ENCODE measurements at places on chromosomes 1 and 21.
A peak's percentile ranks its signal among the peaks of the same experiment; 100 is the strongest.

GRCh38 chr21:46210378-46211136, 18.0 kb downstream of the LSS start:
- DNase-seq = no peak

DNA sequence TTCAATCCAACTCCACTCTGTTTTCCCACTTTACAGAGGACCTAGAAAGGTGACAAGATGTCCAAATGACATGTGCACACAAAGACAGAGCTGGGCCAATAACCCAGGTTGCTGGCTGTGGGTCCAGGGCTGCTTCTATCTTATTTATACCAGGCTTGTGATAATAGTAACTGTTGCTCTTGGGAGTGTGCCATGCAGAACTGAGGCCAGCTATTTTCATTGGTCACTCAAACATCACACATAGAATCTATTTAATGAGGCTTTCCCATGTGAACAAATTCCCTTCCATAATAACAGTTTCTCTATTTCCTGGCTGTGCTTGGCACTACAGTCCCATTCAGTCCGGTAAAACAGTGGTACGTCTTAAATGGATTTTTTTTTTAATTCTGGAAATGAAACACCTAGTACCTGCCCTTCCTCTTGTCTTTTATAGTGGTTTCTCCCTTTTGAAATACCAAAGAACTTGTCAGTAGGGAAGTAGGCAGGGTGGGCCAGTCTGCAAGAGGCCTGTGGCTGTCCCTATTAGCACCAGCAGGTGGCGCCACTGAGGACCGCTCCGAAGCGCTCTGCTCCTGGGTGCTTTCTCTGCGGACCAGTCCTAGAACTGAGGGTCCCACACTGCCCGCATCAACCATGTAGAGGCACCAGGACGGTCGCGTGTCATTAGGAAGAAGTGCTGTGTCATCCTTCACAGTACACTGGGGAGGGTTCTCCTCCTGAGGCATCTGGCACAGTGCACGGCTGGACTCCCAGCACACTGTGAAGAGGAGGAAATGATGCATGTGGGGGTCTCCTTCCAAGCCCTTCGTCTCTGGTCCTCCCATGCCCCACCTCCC, 52.1 kb downstream of the GPR161 start:
- DNase-seq = peak; percentile 76

GRCh38 chr1:228487336-228488124, at the start of gene RNF187:
Gene RNF187, plus strand, starts transcription at chr1:228487382.
- no peak for DNase-seq

DNA sequence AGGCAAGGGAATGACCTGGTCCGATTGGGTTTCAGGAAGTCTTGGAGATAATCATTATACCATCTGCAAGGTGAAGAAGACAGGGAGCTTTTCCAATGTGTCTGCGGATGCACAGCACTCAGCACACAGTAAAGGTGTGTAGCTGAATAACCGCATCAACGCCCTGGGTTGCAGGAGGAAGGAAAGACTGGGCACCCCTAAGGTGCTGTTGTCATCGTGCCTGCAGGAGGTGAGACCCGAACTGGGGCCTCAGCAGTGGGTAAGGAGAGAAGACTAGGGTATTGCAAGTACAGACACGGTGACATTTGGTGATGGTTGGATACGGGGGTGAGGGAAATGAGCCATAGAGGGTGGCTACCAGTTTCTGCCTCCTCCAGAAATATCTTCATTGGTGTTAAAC, 1.1 kb upstream of the TRIM62 start:
- no peak for DNase-seq

- DNase-seq = no peak
These were observed 97.8 kb downstream of the SIK1 start for GRCh38 chr21:43328958-43329691.

- DNase-seq = no peak
These were observed 153.6 kb downstream of the PGBD5 start for GRCh38 chr1:230272557-230272956.

GRCh38 chr1:209367061-209367772, 216.3 kb upstream of the CAMK1G start:
- no peak for DNase-seq

- DNase-seq = no peak
These were observed 222.0 kb downstream of the SETD4 start for GRCh38 chr21:35838350-35838749.

DNA sequence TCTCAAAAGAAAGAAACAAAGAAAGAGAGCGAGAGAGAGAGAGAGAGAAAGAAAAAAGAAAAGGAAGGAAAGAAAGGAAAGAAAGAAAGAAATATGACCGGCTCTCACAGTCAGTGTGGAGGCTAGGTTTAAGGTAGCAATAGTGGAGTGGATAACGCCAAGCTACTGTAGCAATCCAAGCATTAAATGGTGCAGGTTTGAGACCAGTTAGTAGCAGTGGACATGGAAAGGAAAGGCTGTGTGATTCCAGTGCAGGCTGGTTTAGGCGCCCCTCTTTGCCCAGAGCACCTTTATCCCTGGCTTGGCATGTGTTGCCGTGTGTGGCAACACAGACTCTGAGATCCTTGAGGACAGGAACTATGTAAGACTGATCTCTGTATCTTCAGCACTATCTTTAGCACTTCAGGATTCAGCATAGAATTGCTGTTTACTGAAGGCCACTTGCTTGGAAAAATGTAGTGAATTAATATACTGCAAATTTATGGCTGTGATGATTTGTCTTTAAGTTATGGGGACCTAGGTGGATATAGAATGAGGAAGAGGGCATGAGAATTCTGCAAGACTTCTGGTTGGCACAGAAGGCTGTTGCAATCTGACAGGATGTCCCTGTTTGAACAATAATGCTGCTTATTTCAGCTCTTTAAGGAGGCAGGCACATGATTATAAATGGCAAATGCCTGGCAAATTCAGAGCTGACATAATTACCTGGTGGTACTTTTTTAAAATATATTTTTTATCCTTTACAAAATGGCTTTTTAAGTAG, 10.8 kb upstream of the OSBPL9 start:
- DNase-seq = no peak

DNA sequence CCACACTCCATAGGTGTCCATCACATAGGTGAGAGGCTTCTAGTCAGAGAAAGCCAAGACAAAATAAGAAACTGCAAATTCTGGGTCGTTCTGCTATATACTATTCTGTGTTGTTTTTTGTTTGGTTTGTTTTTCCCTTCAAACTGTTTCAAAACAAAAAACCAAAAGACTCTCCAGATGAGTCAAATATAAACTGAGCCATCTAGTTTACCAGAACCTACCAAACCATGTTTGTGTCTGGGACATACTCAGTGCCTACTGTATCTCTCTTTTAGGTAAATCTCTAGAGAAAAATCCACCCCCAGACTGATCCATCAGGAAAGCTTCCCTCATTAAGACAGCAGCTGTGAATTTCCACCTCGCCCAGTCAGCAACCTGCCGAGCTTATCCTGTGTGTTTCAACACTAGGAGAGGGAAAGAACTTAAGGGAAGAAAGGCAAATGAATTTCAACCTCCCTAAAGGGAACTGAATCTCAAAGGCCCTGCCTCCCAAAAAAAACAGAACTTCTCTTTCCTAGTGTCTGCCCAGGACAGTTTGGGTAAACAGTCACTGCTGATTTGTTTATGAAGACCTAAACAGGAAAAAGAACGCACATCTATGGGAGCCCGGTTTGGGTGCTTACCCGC, 17.2 kb downstream of the PPT1 start:
- no peak for DNase-seq

DNA sequence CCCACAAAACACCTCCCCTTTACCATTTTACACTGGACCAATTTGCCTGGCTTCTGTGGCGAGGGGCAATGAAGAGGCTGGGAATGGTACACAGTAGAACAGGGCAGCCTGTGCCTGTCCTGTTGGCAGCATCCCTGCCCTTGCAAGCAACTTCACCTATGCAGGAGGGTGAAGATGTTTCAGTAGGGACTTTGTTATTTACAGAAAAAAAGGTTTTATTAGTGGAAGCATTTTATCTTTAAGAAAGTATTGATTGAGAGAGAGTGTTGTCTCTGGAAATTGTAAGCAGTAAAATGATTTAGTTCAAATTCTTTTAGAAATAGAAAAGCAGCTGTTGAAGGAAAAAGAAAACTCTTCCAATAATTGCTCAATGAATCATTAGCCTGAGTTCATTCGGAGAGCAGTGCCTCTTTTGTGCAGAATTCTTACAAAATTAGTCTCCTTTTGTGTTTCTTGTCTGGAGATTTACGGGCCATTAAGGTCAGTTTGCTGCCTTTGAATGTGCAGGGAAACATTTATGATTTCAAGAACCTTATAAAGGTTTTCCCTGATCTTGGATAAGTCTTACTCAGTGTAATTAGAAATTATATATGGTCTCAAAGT, 49.1 kb downstream of the HHAT start:
- no peak for DNase-seq

- no peak for DNase-seq
These were observed 407.5 kb downstream of the SETD4 start for GRCh38 chr21:35652872-35653271.

DNA sequence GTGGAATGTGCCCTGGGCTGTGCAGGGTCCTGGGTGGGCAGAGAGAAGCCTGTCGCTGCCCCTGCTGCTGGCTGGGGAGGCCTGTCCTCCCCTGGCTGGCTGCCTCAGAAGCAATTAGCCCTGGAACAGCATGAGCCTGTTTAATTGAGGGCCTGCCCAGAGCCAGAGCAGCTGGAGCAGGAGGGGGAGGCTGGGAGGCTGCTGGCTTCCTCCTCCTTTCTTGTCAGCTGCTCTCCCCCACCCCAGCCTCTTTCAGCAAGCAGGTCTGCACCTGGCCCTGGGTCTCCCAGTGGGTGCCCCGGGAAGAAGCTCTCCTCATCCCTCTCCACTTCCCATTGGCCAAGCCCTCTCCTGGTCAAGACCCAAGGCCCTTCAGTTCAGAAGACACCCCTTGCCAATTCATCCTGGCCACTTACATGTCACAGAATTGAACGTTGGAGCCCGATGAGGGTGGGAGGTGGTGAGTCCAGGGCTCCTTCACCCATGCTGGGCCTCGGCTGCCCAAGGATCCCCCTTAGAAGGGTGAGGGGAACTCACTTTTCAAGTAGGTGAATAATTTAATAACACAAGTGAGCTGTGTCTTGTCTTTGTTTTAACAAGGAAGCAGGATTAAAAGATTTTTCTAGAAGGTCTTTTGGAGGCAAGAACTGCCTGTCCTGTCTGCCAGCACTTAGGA, 13.2 kb downstream of the AMPD2 start:
- DNase-seq = no peak

GRCh38 chr1:78830321-78830720, 176.2 kb downstream of the ADGRL4 start:
- no peak for DNase-seq

- no peak for DNase-seq
These were observed 1.6 kb upstream of the COLGALT2 start for GRCh38 chr1:184039126-184039525.

- DNase-seq = no peak
These were observed 60.3 kb downstream of the SLC45A1 start for GRCh38 chr1:8378178-8378577.

- no peak for DNase-seq
These were observed at the start of gene TSPEAR for GRCh38 chr21:44711327-44712202. Gene TSPEAR, minus strand, starts transcription at chr21:44711572. Its CDS starts 58 bp downstream, at chr21:44711514.

DNA sequence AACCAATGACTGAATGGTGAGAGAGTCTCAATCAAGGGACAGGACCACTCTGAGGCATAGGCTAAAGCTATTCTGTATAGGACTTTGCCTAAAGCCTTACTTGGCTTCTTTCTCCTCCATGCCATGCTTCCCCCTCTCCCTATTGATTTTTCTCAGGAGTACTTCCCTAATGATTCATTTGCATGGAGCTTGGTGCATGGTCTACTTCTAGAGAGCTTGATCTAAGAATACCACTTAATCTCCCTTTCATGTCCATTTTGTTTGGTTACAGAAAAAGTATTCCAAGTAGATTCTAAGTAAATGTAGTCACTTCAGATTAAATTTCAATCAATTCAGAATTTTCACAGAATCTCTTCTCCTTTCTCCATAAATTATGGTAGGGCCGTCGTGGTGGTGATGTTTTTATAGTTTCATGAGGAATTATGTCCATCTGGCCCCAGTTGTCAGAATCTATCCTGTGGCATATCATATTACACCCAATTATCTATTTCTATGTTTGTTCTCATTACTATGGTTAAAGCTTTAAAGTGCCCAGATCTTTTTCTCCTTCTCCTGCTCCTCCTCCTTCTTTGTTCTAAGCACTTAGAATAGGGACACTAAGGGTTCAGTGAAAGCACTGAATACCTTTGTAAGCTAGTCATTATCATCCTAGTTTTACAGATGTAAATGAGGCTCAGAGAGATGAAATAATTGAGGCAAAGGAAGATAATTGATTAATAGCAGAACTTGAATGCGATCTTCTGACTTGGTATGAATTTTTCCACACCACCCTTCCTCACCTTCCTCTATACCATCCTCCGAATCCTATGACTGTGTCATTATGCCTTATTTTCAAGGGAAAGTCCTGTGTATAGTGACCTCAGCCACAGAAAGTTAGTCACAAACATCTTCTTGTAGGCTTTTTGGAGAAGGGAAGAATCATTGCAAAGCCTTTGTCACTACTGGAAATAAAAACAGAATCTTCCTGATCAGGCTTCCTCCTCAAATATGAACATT, 85.6 kb upstream of the ZRANB2 start:
- no peak for DNase-seq

DNA sequence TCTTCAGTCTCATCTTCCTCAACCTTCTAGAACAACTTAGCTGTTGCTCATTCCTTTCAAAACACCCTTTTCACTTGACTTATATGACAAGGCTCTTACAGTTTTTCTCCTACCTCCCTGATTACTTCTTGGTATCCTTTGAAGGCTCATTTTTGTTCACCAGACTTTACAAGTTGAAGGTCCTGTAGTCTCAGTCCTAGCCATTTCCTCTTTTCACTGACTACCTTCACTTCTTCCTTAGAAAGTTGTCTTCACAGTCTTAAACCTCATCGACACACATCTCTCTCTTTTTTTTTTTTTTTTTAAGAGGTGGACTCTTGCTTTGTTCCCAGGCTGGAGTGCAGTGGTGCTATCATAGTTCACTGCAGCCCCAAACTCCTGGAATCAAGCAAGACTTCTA, 6.6 kb upstream of the TP53BP2 start:
- DNase-seq = no peak

DNA sequence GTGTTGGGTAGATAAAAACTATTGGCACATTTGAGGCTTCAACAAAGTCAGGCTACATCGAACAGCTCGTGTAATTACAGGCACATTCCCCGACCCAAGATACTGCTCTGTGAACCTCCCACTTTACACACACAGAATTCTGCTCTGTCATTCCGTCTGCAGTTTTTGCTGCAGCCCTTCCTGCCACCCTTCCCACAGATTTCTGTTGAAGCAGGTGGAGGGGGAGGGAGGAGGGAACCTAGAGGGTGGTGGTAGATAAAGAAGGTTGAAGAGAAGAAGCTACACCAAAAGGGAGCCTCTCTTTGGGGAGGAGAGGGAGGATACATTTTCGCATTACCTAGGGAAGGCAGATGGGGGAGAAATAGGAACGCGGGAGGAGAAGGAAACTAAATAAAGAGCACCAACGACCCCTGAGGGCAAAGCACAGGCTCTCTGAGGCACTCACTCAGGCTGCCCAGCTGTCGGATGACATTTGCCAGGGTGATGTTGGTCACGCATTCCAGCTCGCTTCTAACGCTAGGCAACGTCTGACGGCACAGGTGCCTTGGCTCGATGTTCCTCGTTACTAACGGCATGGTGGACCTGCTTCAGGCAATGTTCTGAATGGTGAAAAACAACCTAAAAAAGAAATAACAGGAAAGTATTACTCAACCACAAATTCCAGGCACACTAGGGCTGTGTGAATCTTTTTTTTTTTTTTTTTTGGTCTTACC, 36.0 kb downstream of the GPR3 start:
- peak; percentile 47 for DNase-seq

- DNase-seq = no peak
These were observed 47.1 kb upstream of the IRF2BP2 start for GRCh38 chr1:234656944-234657654.
